ENCODE measurements at places on chromosomes 3 and 15.

DNA sequence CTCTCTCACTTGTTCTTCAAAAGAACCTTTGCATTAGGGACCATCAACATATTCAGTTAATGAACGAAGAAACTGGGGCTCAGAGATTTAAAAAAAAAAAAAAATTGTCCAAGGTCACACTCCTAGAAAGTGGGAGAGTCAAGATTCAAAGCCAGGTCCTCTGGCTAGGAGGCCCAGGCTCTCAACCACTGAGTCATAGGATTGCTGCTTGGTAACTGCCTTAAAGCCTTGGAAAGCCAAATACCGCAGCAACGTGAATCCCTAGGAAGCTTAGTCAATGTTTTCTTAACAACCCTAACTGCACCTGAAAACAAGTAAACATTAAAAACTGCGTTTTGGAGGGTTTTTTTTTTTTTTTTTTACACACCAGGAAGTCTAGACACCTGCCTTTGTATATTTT, 156.8 kb downstream of the WNT5A start:
- DNase-seq, result peak; percentile 96

DNA sequence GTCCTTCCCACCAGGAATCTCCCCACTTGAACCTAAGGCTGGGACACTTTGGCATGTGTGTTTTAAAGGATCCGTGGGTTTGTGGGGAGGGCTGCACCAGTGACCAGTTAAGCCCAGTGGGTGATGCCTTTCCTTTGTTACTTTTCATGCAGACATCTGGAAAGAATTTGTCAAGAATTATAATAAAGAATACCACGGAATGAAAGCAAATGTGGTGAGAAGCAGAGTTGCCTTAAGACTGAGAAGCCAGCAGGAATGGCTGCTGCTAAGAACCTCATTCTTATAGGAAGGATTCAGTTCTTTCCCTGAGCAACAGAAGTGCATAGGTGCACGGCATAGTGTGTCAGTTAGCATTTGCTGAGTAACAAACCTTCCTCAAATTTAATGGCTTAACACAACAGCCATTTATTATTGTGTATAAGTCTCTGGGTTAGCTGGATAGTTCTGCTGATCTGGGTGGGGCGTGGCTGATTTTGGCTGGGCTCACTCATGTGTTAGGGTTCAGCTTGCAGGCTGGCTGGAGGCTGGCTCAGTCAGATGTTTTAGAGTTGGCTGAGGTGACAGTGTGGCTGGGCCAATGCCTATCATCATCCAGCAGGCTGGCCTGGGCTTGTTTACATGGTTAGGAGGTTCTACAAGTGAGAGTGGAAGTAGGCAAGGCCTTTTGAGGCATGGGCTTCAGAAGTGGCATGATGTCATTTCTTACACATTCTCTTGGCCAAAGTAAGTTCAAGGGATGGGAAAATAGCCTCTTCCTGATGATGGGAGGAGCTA, 262.7 kb upstream of the CTDSPL start:
- no peak for DNase-seq

DNA sequence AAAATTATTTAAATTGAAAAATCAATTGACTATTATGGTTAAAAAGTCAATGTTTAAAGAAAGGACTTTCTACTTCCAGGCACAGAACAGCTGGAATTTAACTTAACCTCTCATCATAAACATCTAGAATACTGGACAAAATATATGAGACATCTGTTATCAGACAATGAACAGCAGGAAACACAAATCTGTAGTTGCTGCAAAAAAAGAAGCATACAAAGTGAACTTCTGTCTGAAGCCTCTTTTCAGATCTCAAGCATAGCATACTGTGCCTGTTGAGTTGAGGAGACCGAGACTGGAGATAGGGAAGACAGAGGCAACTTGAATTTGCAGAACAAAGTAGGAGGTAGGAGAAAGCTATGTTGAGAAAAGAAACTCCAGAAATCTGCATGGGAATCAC, 140.0 kb upstream of the CBLB start:
- no peak for DNase-seq

- peak; percentile 14 for DNase-seq
Observed at GRCh38 chr3:172034786-172035685, 4.3 kb upstream of the FNDC3B start.

DNA sequence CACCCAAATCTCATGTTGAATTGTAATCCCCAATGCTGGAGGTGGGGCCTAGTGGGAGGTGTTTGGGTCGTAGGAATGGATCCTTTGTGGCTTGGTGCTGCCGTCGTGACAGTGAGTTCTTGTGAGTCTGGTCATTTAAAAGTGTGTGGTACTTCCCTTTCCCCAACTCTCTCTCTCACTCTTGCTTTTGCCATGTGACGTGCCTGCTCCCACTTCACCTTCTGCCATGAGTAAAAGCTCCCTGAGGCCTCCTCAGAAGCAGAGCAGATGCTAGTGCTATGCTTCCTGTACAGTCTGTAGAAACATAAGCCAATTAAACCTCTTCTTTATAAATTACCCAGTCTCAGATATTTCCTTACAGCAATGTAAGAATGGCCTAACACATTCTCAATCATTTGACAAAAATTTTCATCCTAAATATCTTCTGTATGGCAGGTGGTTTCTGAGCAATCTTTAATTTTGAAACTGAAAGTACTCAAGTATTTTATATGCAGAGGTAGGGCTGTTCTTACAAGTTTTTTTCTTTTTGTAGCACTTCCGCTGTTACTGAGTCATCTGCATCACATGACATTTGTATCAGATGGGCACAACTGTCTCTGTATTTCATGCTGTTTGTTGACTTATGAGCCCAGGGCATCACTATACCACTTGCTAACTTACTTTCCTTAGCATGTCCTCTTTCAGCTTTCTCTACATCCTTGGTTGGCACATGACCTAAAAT, 8.8 kb downstream of the RPL39L start:
- peak; percentile 18 for DNase-seq

- DNase-seq, result no peak
Observed at GRCh38 chr3:188176884-188177283, 22.9 kb downstream of the LPP start.

GRCh38 chr3:149152420-149152819, 23.0 kb downstream of the HPS3 start:
- peak; percentile 71 for DNase-seq

DNA sequence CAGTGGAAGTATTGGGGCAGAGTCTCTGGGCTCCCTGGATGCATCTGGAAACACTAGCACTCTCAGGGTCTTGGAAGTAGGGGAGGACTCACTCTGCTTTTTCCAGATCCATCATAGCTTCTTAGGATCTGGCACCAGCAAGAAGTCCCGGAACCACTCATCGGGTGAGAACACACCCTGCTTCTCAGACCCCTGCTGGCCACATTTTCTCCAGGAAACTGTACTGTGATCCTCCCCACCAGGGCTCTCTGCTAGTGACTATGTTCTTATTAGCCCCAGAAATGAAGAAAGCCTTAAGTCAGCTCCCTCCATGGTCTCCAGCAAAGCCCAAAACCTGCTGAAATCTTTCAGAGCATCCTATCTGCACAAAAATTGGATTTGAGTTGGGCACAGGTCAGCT, 197.3 kb upstream of the GADL1 start:
- no peak for DNase-seq

GRCh38 chr15:49750553-49750952, 129.7 kb downstream of the DTWD1 start:
- DNase-seq, result no peak

- no peak for DNase-seq
Observed at GRCh38 chr3:52572221-52572620, 35.8 kb downstream of the UQCC5 start.

DNA sequence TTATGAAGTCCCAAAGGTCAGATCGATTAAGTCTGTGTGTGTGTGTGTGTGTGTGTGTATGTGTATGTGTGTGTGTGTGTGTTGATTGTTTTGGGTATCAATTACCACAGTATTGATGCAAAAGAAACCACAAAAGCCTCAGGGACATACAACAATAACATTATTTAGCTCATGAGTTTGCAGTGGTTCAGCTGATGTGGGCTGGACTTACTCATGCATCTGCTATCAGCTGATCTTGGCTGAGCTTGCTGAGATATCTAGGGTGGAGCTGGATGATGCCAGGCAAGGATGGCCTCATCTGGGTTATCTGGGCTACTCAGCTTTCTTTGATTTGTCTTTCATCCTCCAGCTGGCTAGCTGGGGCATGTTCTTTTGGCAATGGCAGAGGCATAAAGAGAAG, 82.4 kb upstream of the PRR23C start:
- DNase-seq, result peak; percentile 11

- DNase-seq, result no peak
Observed at GRCh38 chr3:105324951-105325350, 41.8 kb upstream of the ALCAM start.
